H4 (cell line): ENCODE measurements at places on chromosomes 11 and 22. TPM values are rescaled to one million over a fixed set of nuclear protein-coding genes. Genes with fewer than 3 reads are reported as not detected.

IGF2 gene
- 0.60 and 2.0 TPM in 2 replicates for total RNA-seq

CARD18 gene
- total RNA-seq = not detected in 2 replicates

PRDM11 gene
- total RNA-seq = 6.7 and 13.1 TPM in 2 replicates

DNA sequence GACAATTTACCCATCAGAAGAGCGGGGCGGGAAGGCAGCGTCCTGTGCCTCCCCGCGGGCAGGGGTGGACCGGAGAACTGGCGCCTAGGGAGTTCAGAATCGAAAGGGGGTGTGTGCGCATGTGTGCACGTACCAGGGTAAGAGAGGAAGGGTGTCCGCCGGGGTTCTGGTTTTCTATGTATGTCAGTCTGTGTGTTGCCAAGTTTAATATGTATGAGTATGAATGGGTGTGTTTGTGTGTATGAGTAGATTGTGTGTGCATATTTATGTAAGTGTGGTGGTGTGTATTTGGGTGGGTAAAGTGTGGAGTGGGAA lies 2.0 kb downstream of the KCNC1 start:
- DNase-seq = no peak

- peak; percentile 85 for DNase-seq
Measured at GRCh38 chr11:112294688-112295340, 34.2 kb upstream of the PLET1 start.

- no peak for DNase-seq
Measured at GRCh38 chr11:5992150-5992549, 5.4 kb upstream of the OR52L1 start.

- no peak for DNase-seq
Measured at GRCh38 chr11:66285250-66285947, 3.5 kb downstream of the YIF1A start.

- DNase-seq = peak; percentile 69
Measured at GRCh38 chr11:67024410-67024809, 1.5 kb downstream of the SYT12 start.

- DNase-seq = no peak
Measured at GRCh38 chr22:39381009-39381755, 18.4 kb upstream of the TAB1 start.
